ENCODE measurements at places on chromosomes 12 and 14.

DNA sequence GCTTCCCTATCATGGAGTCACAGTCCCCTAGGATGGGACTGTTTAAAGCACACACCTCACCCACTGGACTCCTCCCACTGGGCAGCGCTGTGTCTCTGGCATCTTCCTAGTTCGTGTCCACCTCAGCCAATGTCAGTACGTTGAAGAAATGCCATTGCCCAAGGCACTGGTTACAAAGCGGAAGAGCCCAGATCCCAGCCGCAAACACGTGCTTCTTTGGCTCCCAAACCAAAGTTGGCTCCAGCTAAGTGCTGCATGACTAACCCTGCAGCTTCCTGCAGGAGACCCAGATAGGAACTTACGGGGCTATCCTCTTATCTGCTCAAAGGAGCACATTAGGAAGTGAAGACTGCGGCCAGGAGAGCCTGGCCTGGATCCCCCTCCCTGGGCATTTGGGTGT is 9.3 kb downstream of the SYNE3 start:
- DNase-seq = no peak

DNA sequence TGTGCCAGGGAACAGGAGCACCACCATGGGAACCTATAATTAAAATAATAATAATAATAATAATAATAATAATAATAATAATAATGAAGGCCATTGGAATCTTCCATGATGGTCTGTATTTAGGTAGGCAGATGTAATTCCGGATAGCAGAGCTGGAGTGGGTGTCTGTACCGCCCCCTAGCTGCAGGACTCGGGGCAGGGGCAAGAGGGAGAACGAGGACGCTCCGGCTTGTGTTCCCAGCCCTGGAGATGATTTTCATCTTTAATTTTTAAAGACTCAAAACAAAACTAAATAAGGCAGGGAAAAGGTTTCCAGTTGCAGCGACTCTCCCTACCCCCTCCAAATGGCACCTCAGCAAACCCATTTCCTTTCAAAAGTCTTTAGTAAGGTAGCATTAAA is 501.1 kb downstream of the VRK1 start:
- DNase-seq = no peak

GRCh38 chr14:104444159-104445030 is 135.2 kb upstream of the C14orf180 start:
- DNase-seq = no peak

- DNase-seq = no peak
Observed at GRCh38 chr12:1630133-1630826, 1.2 kb downstream of the WNT5B start.

GRCh38 chr12:40762072-40762471 is 69.8 kb downstream of the CNTN1 start:
- DNase-seq = no peak

DNA sequence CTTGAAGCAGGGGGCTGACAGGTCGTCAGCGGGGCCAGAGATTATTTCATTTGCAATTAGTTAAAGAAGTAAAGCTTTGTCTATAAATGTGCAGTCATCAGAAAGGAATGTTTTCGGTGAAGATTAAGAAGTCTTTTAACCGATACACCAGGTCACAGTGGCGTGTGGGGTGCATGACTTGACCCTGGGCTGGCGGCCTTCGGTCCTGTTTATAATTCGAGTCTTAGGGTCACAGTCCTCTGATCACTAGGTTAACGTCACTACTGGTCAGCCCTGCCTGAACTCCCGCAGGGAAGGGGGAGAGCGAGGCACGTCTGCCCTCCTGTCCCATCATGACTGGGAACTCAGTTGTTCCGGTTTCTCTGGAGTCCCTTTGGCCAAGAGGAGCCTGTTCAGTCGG is 5.0 kb upstream of the C14orf180 start:
- DNase-seq = no peak

GRCh38 chr14:80095623-80096022 is 115.7 kb downstream of the DIO2 start:
- no peak for DNase-seq

DNA sequence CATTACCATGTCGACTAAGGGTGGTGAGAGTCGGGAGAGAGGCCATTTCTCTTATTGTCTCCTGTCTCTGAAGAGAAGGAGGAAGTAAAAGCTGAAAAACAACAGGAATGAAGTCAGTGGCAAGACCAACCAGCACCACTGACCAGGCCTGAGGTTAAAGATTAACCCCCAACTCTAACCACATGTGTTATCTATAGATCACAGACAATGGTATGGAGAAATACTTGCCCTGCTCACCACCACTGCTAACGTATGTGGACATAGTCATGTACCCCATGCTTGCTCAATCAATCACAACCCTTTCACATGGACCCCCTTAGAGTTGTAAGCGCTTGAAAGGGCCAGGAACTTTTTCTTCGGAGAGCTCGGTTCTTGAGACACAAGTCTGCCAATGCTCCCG is 690.9 kb upstream of the LMO3 start:
- no peak for DNase-seq

DNA sequence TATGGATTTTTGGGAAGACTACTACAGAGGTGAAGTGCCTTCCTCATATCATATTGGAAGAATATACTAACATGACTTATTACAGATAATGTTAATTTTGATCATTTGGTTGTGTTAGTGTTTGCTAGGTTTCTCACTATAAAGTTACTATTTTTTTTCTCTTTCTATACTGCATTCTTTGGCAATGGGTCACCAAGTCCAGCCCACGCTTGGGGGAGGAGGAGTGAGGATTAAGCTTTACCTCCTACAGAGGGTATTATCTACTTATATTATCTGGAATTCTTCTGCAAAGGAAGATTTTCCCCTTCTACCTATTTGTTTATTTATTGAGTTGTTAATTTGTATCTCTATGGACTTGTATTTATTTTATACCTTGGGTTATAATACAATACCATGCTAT is 31.5 kb downstream of the SCN8A start:
- DNase-seq = no peak

DNA sequence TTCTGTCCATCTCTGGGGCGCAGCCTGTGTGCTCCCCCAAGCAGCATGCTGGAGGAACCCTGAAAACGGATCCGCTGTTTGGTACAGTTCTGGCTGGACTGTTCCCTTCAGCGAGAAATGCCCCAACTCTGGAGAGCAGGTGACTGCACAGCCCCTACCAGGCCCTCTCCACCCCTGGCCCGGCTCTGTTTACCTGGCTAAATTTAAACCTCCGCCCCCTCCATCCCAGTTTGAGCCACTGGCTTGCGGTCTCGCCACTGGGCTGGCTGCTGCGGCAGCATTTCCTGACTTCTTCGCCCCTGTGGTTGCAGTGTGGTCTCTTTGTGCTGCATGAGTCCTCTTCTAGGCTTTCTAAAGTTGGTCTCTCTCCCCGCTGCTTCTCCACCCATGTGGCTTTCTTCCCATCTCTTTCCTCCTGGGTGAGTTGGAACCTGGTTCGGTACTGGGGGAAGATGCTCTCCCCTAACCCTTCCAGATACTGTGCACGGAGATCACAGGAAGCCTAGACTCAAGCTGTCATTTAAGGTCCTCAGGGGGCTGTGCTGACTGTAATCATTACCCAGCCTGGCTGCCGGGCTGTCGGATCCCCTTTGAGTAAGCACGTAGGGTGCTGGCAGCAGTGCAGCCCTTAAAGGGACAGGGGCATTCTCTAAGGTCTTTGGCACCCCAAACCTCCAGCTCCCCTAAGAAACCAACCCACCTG is 60.6 kb downstream of the FBXL14 start:
- no peak for DNase-seq

- DNase-seq = no peak
Observed at GRCh38 chr14:94542111-94542810, 19.0 kb upstream of the SERPINA4 start.

DNA sequence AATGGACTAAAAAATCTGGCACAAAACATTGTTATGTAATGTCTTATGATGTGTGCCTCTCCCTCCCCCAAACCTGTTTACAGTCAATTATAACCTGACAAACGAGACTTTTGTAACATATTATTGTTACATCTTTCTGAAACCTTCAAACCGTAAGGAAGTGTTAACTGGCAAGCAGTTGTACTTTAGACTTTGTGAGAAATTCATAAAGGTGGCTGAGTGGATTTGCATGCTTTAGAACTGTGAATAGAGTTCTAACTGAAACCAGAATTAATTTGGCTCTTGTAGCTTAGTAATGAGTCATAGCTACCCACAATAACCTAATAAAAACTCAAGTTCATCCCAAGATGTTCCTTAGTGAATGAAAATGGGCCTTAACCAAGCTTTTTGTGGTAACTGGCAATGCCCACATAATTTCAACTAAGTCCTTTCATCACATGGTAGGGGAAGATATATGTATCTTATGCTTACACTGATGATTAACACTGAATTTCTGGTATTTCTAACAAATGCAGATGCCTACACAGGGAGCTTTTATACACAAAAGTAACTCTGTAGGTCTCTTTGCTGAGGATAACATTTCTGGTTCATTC is 29.7 kb downstream of the RAD9B start:
- DNase-seq = no peak

GRCh38 chr14:32977913-32978312 is 39.2 kb downstream of the NPAS3 start:
- no peak for DNase-seq
